ENCODE measurements at places on chromosomes 6 and 20.
A peak's percentile ranks its signal among the peaks of the same experiment; 100 is the strongest.

- no peak for DNase-seq
Observed at GRCh38 chr6:144936764-144937163, 651.6 kb downstream of the UTRN start.

GRCh38 chr20:58755766-58756449, 63.3 kb downstream of the NPEPL1 start:
- no peak for DNase-seq

DNA sequence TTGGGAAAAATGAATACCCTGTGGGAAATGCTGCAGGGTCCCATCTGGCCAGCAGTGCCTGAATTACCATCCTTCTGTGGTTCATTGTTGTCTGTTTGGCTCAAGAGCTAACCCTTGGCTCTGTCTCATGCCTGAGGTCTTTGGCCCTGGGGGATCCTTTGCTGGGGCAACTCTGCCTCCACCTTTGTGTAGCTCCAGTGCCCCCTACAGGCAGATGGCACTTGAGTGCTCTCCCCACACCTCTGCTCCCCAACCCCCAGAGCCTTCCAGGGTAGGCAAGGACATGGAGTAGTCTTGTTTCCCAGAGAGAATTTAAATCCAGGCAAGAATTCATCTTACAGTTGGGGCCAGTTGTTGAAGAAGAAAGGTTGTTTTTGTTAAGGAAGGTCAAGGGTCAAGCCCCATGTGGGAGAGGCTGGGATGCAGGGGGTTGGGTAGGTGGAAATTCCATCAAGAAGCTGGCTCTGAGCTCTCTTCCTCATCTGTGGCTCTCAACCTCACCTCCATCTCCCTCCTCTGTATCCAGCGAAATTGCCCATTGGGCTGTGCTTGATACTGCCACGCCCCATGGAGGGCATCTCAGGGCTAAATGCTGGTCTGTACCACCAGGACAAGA, 44.2 kb downstream of the ZNF831 start:
- DNase-seq, result peak; percentile 34

- no peak for DNase-seq
Observed at GRCh38 chr20:56957737-56958553, 308.5 kb downstream of the BMP7 start.

DNA sequence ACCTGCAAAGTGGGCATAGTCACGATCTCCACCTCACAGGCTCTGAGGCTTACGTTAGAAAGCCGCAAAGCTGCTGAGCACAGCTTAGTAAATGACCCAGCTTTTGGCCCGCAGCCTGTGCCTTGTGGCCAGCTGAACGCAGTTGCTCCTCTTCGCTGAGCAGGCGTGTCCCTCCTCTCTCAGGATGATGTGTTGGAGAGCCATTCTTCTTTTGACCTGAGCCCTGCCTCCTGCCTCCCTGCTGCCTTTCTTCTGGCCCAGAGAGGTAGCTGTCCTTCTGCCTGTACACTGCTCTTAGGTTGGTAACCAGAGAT, 47.6 kb upstream of the MYL9 start:
- peak; percentile 75 for DNase-seq

DNA sequence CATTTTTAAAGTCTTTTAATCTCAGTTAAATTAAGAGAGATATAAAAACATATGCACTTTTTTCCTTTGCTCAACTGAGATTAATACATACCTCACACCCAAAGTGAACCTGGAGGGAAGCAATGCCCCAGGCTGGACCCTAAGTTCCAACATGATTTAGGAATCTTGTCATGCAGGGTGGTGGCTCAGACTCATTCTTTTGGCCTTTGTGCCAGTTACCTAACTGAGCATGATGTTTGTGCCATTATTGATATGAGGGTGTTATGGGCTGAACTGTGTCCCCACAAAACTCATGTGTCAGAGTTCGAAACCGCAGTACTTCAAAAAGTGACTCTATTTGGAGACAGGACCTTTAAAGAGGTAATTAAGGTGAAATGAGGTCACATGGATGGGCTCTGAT, 188.0 kb downstream of the ARHGAP18 start:
- DNase-seq, result no peak

DNA sequence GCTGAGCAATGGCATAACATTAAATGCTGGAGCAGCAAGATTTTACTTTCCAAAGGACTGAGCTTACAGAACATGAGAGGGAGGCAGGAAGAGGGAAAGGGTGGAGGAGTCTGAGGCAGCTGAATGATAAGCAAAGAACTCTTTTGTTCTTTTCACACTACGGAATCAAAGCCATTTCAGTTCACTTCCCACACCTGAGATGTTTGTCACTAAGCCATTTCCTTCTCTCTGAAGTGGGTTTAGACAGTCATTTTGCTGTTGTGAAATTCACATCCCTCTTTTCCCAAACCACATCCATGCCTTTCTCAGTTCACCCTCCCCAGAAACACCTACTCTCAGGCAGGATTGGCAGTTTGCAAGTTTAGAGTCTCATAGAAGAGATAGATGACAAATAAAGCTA, 267.9 kb downstream of the ADGRG6 start:
- DNase-seq, result no peak

DNA sequence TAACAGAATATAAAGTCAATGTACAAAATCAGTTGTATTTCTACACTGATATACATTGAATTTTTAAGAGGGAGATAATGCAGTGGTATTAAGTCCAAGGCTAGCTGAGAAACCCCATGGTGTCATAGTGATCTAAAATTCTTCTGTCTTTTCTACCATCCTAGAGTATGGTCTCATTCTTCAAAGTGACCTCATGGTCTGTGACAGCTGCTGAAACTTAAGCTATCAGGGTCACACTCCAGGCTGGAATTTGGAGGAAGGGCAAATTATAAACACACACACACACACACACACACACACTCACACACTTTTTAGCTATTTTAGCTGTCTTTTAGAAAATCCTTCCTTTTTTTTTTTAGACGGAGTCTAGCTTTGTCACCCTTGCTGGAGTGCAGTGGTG, 47.3 kb upstream of the DYNLRB1 start:
- DNase-seq, result no peak

DNA sequence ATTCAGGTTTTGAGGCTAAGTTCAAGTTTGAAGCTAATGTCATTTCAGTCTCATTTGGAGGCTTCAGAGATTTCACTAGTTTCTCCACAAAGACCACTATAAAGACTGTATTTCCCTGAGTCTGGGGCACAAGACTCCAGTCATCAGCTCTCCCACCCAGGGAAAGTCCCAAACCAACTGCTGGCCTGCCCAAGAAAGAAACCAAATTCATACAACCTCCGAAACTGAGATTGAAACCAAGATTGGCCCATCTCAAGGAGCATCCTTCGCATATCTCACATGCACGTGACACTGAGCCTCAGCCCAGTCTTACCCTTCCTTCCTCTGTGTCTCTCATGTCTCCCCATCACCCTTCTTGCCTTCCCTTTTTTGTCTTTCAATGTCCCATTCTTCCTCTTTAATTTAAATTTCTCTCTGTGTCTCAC, 3.5 kb upstream of the LTA start:
- no peak for DNase-seq

- DNase-seq, result peak; percentile 21
Observed at GRCh38 chr6:24766680-24767462, 7.9 kb upstream of the GMNN start.

DNA sequence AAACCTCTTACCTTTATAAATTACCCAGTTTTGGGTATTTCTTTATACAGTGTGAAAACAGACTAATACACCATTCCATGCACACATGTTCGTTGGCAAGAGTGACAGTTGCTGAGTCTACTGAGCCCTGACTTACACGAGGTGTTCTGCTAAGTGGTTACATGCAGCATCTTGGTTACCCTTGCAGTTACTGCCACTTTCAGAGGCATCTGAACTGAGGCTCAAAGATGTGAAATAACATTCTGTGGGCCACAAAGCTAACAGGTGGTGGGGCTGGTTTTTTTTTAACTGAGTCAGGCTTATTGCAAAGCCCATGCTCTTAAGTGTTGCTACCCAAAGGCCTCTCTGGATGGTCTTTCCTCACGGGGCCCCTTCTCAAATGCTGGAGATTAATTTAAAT, 54.4 kb upstream of the GTSF1L start:
- DNase-seq, result no peak

DNA sequence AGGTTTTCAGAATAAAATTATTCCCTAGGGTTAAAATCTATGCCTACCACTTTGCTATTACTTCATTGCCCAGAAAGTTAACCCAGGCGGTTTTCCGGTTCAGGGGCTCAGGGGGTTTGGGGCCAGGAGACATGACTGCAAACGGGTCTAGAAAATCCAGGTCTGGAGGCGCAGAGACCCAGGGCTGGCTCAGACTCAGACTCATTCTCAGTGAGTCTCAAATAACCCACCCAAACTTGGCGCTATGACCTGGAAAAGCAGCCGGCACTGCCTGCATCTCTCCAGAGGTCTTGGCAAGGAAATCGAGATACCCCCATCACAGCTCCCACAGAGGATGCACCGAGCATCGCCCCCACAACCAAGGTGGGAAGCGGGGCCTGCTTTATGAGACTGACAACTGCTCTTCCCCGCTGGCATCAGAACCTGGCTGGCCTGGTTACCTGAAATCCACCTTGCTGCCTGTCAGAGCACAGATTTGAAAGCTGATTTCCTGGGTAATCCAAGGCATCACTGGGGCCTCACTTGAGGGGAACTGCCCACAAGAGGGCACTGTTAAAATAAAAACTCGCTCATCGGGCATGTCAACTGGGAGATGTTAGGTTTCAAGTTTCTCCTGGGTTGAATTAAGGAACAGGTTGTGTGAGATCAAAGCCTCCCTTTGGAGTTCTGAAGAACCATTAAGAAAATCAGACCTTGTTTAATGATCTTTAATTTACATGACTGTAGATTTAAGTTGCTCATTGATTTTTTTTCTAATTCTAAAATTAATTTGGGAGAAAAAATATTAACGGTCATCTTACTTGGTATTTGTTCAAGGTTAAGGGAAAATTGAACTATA, 55.1 kb downstream of the KIF16B start:
- peak; percentile 35 for DNase-seq

- peak; percentile 61 for DNase-seq
Observed at GRCh38 chr6:30325150-30325872, 1.4 kb upstream of the TRIM39 start.

DNA sequence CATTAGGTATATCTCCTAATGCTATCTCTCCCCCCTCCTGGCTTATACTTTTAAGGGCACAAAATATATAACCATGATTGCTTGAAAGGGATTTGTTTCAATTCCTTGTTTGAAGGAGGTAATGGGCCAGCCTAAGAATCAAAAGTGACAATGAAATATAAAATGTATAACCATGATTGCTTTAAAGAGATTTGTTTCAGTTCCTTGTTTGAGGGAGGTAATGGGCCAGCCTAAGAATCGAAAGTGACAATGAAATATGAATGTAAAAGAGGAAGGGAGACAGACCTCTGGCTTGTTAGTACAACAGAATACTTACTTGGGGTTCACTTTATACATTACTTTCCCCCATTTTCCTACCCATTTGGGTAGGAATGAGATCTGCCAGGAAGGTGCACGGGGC, 55.5 kb downstream of the FOXC1 start:
- DNase-seq, result no peak

- no peak for DNase-seq
Observed at GRCh38 chr6:140032189-140032588, 657.7 kb upstream of the CITED2 start.

DNA sequence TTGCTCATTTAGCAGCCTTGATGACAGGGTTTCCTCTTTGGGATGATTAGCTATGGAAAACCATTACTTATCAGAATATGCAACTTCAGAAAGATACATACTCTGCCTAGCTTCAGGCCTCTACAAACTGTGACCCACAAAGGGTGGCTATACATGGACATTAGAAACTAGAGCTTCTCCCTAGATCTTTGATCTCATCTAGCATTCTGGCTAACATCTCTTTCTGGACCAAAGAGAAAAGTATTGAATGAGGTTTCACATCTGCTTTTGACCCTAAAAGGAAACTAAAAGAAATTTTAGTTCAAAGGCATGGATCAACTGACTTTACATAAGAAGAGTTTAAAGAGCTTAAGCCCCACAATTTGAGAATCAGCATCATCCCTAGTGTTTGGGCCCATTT, 12.4 kb upstream of the HMGN3 start:
- DNase-seq, result no peak

DNA sequence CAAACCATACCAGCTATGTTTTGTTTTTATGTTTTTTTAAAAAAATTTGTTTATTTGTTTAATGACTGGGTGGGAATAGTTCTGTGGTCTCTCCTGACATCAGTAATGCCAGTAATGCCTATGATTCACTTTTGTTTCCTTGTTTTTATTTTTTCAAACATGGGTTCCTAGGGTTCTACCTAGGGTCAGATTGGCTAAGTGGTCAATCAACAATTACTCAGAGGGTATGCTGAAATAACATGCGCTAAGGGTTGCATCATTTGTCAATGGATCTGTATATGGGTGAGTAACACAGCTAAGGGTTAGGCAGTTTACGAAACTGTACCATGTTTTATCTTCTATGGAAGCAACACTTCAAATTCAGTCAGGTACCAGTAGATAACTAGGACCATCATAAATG, 583.8 kb upstream of the GJE1 start:
- DNase-seq, result no peak

DNA sequence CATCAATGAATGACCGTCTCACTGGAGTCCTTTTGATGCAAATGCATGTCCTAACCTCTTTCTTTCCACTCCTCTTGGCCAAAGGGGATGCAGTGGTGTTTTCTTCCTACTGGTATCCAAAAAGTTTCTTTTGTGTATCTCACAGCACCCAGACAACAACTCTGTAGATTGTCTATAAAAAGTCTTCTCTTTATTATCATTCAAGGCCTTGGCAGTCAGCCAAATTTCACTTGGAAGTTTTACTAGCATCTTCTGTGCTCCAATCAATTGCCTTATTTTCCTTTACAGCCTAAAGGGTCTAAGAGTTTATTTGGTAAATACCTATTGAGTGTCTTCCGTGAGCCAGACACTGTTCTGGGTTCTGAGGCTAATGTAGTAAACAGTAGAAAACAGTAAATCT, 150.2 kb upstream of the RNF217 start:
- DNase-seq, result no peak

- DNase-seq, result no peak
Observed at GRCh38 chr6:85050149-85050548, 285.8 kb upstream of the TBX18 start.

GRCh38 chr6:13272131-13273046, 55.9 kb downstream of the TBC1D7 start:
- no peak for DNase-seq

DNA sequence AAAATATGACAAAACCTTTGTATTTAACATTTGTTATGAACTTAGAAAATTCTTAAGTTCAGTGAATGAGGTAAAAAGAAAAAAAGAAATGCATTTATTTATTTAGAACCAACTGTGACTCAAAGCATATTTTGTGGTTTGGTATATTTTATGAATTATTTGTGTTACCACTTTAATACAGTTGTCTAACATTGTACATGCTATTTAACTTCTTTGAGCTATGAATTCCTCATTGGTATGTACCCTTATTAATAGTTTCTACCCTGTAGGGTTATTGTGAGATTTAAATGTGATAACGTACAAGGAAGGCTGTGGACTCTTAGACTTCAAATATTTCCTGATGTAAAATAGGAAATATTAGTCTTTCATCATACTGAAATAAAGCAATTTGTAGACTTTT, 162.6 kb downstream of the MMUT start:
- DNase-seq, result no peak
